Large intestine (tissue), 12 donors: ENCODE measurements at places on chromosomes 11 and 22.

DNA sequence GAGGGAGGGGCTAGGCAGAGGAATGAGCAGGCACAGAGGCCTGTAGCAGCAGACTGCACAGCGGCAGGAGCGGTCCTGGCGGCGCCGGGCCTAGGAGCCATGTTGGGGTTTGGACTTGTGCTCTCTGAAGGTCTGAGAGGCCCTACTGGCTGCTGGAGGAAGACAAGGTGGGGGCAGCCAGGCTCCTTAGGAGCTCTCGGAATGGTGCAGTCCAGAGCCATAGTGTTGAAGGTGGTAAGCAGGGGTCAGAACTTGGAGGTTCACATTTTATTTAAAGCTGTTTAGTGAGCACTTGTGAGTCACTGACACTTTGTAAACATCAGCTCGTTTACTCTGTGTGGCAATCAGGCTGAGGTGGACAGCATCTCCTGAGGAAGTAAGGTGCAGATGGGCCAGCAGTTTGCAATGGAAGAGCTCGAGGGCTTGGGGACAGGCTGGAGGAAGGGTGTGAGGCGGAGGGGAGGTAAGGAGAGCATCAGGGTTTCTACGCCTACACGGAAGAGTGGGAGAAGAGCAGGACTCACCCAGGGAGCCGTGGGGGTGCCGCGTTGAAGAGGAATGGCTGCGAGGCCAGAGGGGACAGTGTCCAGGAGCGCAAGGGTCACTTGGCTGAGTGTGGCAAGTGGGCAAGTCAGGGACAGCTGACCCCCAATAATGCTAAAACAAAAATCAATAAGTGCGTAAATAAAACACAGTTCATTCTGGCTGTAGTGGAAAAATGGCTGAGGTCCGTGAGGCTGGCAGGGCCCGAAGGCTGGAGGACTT is 10.0 kb upstream of the TMEM191C start:
- H3K4me3 ChIP-seq: no peak overlapping the region
- H3K4me1 ChIP-seq: no peaks in the 10 kb centered on the region
- H3K27ac ChIP-seq: no peak overlapping the region
- no peak for DNase-seq
- no peaks in the 10 kb centered on the region for H3K27me3 ChIP-seq
- H3K36me3 ChIP-seq: no peaks in the 10 kb centered on the region

GRCh38 chr11:128931668-128932067 is 11.0 kb downstream of the TP53AIP1 start:
- no peak for DNase-seq
- H3K27ac ChIP-seq: no peak overlapping the region
- no peak overlapping the region for H3K4me3 ChIP-seq
- no peaks in the 10 kb centered on the region for H3K36me3 ChIP-seq
- H3K27me3 ChIP-seq: peaks cover 13% of the 10 kb centered on the region

GRCh38 chr22:35525687-35526332 is 14.8 kb upstream of the RASD2 start:
- H3K4me1 ChIP-seq: no peaks in the 10 kb centered on the region
- no peak overlapping the region for H3K4me3 ChIP-seq
- no peaks in the 10 kb centered on the region for H3K27me3 ChIP-seq
- no peaks in the 10 kb centered on the region for H3K36me3 ChIP-seq
- DNase-seq: no peak
- H3K27ac ChIP-seq: no peak overlapping the region

- H3K36me3 ChIP-seq: no peaks in the 10 kb centered on the region
- no peak overlapping the region for H3K27ac ChIP-seq
- DNase-seq: no peak
These were observed 72.8 kb upstream of the MYOD1 start for GRCh38 chr11:17646451-17647145.

GRCh38 chr11:72828081-72828567 is 13.9 kb downstream of the ATG16L2 start:
- peak overlapping the region; percentile 68 for H3K27ac ChIP-seq
- peaks cover 28% of the 10 kb centered on the region for H3K36me3 ChIP-seq
- DNase-seq: peak; percentile 88
- no peak overlapping the region for H3K4me3 ChIP-seq

GRCh38 chr11:65844231-65844872 is 10.6 kb downstream of the SNX32 start:
- peaks cover 12% of the 10 kb centered on the region for H3K4me1 ChIP-seq
- H3K36me3 ChIP-seq: no peaks in the 10 kb centered on the region
- H3K27me3 ChIP-seq: no peaks in the 10 kb centered on the region
- H3K4me3 ChIP-seq: no peak overlapping the region
- DNase-seq: peak; percentile 73

DNA sequence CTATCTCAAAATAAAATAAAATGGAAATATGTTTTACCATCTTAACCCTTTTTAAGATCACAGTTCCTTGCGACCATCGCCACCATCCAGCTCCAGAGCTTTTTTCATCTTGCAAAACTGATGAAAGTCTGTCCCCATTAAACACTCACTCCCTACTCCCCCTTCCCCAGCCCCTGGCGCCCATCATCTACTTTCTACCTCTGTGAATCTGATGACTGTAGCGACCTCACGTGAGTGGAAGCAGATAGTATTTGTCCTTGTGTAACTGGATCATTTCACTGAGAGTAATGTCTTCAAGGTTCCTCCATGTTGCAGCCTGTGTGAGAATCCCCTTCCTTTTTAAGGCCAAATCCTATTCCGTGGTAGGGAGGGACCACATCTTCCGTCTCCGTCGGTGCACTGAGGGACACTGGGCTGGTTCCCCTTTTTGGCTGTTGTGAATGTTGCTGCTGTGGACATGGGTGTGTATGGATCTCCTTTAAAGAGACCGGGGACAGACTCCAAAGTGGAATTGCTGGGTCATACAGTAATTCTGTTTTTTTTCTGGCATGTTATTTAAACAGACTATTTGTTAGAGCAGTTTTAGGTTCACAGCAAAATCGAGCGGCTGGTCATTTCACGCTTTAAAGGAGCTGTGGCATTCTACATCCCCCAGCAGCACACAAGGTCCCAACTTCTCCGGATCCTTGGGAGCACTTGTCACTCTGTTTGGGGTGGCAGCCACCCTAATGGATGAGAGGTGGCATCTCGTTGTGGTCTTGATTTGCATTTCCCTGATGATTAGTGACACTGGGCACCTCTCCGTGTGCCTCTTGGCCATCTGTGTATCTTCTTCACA is 120.0 kb downstream of the KCNQ1 start:
- no peaks in the 10 kb centered on the region for H3K27me3 ChIP-seq
- no peak overlapping the region for H3K4me3 ChIP-seq
- no peaks in the 10 kb centered on the region for H3K36me3 ChIP-seq
- no peak for DNase-seq
- H3K4me1 ChIP-seq: peaks cover 61% of the 10 kb centered on the region
- H3K27ac ChIP-seq: peak overlapping the region; percentile 96

GRCh38 chr22:17941471-17942406 is 82.6 kb downstream of the MICAL3 start:
- H3K4me1 ChIP-seq: no peaks in the 10 kb centered on the region
- no peak overlapping the region for H3K4me3 ChIP-seq
- H3K27me3 ChIP-seq: no peaks in the 10 kb centered on the region
- H3K36me3 ChIP-seq: no peaks in the 10 kb centered on the region

DNA sequence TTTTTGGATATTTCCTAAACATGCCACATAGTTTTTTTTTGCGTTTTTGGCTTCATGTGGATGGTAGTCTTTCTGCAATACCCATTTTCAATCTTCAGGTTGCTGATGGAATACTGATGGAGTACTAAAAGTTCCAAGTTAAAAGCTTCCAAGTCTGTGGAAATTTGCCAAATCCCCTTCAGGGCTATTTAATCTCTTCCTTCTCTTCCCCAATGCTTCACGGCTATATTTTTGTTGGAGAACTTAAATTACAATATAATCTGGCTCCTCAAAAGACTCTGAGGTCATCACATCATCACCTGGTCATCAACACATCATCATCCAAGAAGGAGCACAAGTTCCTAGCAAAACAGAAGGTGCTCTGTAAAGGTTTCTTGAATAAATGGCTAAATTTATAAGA is 881.0 kb upstream of the TENM4 start:
- H3K27ac ChIP-seq: no peak overlapping the region
- H3K36me3 ChIP-seq: no peaks in the 10 kb centered on the region
- H3K27me3 ChIP-seq: no peaks in the 10 kb centered on the region
- H3K4me3 ChIP-seq: no peak overlapping the region

DNA sequence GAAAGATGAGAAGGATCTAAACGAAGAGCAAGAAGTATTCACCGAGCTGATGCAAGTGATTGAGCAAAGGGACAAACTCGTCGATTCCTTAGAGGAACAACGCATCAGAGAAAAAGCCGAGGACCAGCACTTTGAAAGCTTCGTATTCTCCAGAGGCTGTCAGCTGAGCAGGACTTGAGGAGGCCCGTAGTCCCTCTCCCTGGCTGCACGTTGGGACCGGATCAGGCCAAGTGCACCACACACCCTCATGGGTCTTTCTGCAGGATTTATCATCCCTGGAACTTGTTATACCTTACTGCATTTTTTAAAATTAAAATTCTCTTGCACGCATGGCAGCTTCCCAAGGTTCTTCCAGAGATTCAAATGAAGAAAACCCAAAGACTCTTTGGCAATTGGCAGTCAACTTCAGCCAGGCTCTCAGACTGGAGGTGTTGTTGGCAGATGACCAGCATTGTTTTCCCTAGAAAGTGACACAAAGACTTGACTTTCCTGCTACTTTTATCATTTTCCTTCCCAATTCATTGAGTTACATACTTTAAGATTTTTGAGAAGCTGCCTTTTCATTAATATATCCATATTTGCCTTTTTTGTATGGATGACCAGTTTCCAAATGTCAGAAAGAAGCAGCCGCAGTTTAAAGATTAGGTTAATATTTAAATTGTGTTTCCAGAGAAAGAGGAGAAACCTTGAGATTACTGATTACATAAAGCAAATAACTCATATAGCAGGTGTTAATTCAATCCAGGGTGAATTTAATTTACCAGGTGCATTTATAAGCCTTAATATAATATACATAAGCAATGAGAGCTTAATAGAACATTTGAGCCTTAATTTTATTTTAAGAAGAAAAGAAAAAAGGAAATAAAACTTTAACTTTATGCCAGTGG is 18.8 kb upstream of the PARVA start:
- H3K4me3 ChIP-seq: no peak overlapping the region
- H3K36me3 ChIP-seq: no peaks in the 10 kb centered on the region
- H3K27me3 ChIP-seq: no peaks in the 10 kb centered on the region

GRCh38 chr11:7538031-7538430 is 24.2 kb downstream of the PPFIBP2 start:
- H3K27me3 ChIP-seq: no peaks in the 10 kb centered on the region
- H3K36me3 ChIP-seq: no peaks in the 10 kb centered on the region
- DNase-seq: no peak
- H3K27ac ChIP-seq: no peak overlapping the region
- H3K4me3 ChIP-seq: no peak overlapping the region
- H3K4me1 ChIP-seq: peaks cover 9% of the 10 kb centered on the region

DNA sequence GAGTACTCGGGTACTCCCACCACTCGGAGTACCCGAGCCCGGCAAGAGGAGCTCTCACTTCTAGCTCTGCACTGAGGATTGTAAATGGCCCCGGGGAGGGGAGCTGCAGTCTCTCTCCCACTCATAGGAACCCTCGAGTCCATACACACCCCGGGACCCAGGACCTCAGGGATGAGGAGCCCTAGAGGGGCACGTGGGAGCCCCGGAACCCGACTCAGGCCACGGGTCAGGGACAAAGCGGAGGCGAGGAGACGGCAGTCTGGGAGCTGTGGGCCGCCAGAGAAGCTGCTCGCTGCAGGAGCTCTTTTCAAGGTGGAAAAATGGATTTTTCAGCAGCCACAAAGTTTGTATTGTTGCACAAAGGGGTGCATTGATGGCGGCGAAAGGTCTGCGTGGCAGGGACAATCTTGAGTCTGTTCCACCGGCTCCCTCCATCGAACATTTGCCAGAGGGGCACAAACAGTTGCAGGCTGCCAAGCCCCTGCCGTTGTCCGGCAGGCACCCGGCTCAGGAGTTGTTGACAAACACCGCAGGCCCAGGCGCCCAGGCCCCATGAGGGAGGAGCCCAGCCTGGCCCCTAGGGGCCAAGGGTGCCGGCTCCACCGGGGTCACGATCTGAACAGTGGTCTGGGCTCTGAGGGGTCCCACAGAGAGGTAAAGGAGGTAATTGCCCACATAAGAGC is 5.7 kb upstream of the FLI1 start:
- H3K4me3 ChIP-seq: no peak overlapping the region
- H3K27ac ChIP-seq: no peak overlapping the region
- H3K36me3 ChIP-seq: no peaks in the 10 kb centered on the region
- DNase-seq: no peak

DNA sequence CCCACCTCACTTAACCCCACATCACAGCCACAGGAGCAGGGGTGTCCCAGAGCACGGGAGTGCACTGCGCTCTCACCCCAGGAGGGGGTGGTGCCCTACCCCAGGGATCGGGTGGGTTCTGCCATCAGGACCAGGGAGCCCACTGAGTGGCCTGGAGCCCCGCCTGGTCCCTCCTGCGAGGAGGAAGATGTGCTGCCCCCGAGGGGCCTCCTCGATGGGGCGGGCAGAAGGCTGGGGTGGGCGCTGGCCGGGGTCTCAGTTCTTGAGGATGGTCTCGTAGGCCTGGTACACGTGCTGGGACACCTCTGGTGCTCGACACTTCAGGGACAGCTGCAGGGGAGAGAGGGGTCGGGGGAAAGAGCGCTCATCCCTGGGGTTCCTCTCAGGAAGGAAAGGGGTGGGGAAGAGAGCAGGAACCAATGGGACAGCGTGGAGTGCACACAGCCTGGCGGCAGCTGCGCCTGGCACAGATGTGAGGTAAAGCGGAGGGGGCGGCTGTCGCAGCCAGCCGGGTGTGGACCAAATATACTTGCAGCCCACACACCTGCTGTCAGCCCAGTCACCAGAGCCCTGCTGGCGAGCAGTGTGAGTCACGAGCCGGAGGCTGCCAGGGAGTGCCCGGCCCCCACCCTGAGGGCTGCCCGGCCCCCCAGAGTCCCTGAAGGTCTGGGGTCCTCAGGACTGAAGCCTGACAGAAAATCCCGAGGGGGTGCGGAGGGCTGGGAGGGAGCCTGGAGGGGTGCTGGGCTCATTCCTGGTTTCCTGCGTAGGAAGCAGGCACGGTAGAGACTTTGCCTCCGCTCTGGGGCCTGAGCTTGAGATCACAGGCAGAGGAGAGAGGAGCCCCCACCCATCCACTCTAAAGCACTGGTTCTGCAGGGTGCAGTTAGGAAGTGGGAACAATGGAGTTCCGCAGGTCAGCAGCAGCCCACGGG is 13.3 kb upstream of the RASL10A start:
- no peak overlapping the region for H3K27ac ChIP-seq
- no peaks in the 10 kb centered on the region for H3K27me3 ChIP-seq
- no peak overlapping the region for H3K4me3 ChIP-seq
- H3K36me3 ChIP-seq: peaks cover 69% of the 10 kb centered on the region

- H3K27ac ChIP-seq: no peak overlapping the region
- H3K4me3 ChIP-seq: no peak overlapping the region
- no peaks in the 10 kb centered on the region for H3K4me1 ChIP-seq
- H3K36me3 ChIP-seq: no peaks in the 10 kb centered on the region
- peaks cover 19% of the 10 kb centered on the region for H3K27me3 ChIP-seq
These were observed 404.9 kb downstream of the NXPE2 start for GRCh38 chr11:115083144-115083806.

GRCh38 chr11:63892228-63892627 is 24.7 kb downstream of the RCOR2 start:
- peaks cover 44% of the 10 kb centered on the region for H3K4me1 ChIP-seq
- peaks cover 37% of the 10 kb centered on the region for H3K36me3 ChIP-seq
- no peak for DNase-seq

GRCh38 chr11:2732261-2732939 is 32.6 kb upstream of the KCNQ1OT1 start:
- H3K27ac ChIP-seq: no peak overlapping the region
- H3K36me3 ChIP-seq: no peaks in the 10 kb centered on the region
- no peaks in the 10 kb centered on the region for H3K27me3 ChIP-seq
- peaks cover 77% of the 10 kb centered on the region for H3K4me1 ChIP-seq
- DNase-seq: no peak

GRCh38 chr11:60241786-60242185 is 1.2 kb downstream of the MS4A4E start:
- H3K27me3 ChIP-seq: no peaks in the 10 kb centered on the region
- H3K4me1 ChIP-seq: no peaks in the 10 kb centered on the region
- no peak overlapping the region for H3K27ac ChIP-seq
- DNase-seq: no peak
- no peak overlapping the region for H3K4me3 ChIP-seq
- no peaks in the 10 kb centered on the region for H3K36me3 ChIP-seq
